Omental fat pad (tissue), 4 donors: ENCODE measurements at places on chromosomes 16 and 17. TPM values are rescaled to one million over a fixed set of nuclear protein-coding genes. Genes with fewer than 3 reads are reported as not detected.

ENPP7 gene
- not detected for total RNA-seq

DNASE1L2 gene
- total RNA-seq = not detected

DNA sequence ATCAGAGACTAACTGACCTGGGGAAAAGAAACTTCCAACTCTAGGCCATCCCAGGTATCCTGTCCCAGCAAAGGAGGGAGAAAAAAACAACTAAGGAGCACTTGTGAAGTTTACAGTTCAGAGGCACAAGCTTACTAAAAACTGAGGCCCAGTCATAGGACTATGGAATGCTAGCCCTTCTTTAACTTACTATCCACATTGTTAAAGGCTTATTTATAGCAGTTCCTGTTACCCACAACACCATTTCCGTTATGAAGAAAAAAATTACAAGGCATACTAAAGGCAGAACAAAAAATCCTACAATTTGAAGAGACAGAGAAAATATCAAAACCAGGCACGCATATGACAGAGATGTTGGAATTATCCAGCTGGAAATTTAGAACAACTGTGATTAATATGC is 159.1 kb downstream of the CDH11 start:
- DNase-seq = no peak

GRCh38 chr17:65293584-65294180 is 156.5 kb downstream of the RGS9 start:
- DNase-seq = no peak

NQO1 gene
- total RNA-seq = 150 TPM

HSPB9 gene
- not detected for total RNA-seq

DNA sequence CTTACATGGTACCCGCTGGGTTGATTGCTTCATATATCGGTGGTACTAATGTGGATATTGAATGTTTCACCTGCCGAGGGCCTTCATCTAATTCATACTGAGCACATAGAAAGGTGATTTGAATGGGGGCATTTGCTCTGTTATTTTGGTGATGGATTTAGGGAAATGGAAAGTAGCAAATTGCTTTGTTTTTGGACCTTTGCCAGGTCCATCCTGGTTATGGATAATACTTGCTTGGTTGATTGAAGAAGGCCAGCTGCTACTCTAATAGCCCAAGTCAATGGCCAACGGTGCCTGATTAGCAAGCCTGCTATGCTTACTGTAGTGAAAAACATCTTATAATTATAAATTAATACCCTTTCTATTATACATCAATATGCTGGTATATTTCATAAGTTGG is 253.6 kb downstream of the CDH13 start:
- DNase-seq = no peak

DNA sequence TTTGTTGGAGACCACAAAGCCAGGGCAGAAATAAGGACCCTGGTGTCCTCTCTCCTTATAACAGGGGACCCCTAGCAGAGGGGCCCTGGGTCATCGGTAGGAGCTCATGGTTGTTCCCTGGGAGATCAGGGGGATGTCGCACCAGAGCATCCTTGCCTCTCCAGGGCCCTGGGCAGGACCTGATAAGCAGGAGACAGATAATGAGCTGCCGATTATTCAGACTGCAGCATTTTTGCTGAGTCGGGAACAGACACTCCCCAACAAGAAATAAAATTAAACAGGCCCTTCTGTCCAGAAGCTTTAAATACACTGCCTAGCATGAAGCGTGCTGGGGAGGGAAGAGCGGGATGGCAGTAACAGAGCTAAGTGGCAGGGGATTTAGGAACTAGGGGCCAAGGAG is 15.4 kb upstream of the GFAP start:
- DNase-seq = no peak

ASPHD1 gene
- 4.0 TPM for total RNA-seq

DNA sequence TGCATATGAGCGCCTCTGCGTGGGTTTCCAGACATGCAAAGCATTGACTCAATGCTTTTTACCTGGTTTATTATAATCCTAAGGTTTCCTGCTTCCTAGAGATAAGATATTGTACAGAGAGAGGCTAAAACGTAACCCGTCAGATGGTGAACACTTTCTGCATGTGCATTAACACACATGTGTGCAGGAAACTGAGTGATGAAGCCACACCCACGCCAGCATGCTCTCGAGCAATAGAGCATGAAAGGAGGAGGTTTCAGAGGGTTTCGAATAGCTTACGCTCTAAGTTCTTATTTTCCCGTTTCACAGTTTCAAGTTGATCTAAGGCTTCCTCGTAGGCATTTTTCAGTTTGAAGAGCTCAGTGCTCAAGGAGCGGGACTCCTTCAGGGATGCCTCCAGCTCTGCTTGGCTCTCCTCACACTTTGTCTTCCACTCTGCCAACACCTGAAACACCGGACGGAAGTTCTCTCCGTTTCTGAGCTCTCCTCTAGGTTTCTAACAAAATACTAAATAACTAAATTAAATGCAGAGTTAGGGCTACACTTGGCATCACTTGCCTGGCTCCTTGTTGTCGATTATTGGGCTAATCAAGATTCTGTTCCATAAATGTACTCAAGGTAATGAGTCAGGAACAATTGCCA is 23.2 kb downstream of the MYH3 start:
- no peak for DNase-seq

NHERF2 gene
- total RNA-seq = 102 TPM

GRCh38 chr16:24140730-24141129 is 115.4 kb upstream of the CACNG3 start:
- DNase-seq = no peak

- DNase-seq = no peak
Measured at GRCh38 chr17:45277992-45278391, 16.1 kb upstream of the SPATA32 start.

DNA sequence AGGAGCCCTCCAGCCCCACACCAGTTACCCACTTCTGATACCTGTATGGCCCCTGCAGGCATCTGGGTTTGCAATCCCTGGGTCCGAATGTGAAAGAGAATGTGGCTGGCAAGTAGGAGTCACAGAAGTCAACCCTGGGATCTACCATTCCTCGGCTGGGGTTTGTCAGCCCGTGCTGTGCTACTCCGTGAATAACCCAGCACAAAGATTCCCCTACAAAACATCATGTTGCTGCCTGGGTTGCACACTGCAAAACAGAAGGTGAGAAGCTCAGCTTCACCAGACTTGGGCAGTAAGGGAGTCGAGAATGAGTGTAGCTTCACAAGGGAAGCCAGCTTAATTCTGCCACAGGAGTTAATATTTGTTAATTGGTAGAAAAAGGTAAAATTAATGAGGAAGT is 137.1 kb downstream of the ZFHX3 start:
- DNase-seq = no peak

- peak; percentile 55 for DNase-seq
Measured at GRCh38 chr17:76623271-76624146, 20.0 kb downstream of the ST6GALNAC1 start.

- no peak for DNase-seq
Measured at GRCh38 chr16:11412965-11413887, 68.0 kb downstream of the RMI2 start.

DNA sequence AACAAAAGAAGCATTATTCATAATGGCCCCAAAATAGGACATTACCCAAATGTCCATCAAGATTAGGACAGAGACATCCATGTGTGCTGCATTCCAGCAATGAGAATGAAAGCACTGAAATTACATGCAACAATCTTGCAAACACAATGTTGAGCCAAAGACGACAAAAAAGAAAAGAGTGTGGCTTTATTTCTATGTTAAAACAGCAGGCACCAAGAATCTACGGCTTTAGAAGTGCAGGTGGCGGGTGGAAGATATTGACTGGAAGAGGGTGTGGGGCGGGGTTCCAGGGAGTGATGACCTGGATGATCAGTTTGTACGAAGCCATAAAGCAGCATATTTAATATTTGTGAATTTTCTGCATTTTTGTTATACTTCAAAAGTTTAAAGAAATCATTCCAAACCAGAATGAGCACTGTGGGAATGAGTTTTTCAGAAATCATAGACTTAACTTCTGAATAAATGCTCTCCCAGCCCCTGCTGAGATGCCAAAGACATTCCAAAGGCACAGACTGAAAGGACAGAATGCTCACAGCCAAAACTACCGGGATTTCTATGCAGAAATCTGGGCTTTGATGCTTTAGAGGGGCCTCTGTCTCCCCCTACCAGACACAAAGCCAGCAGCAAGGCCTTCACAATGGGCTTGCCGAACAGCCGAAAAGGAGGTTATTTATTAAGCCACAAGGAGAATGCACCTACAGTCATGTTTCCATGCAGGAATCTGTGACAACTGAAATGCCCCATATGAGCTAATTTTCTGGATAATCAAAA is 361.6 kb downstream of the GRIN2A start:
- no peak for DNase-seq

DNA sequence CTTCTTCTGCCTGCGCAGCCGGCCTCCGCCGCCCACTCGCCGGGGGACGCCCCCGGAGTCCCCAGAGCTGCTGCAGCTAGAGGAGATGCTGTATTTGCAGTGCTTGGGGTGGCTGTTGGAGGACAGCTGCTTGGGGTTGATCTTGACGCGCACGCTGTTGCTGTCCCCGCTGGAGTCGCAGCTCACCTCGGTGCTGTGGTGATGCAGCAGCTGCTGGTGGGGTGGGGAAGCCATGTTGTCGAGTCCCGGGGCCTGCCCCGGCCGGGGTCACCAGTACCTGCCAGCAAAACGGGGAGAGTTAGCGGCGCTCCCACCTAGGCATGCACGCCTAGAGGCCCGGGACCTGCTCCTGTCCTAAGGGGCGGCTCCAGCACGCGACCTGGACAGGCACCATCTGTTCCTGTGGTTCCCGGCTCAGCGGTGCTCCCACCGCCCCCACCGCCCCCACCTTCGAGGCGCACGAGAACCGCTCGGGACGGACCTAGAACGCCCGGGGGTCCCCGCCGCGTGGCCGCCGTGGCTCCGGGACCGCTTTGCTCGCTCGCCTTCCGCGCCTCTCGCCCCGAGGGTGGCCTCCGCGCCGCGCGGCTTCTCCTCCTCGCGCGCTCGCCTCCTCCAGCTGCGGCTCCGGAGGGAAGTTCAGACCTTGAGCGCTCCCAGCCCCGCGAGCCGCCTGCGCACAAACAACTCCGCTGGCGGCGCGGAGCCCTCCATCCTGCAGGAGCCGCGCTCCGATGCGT is 863 bp downstream of the ADCY9 start:
- DNase-seq = no peak

DNA sequence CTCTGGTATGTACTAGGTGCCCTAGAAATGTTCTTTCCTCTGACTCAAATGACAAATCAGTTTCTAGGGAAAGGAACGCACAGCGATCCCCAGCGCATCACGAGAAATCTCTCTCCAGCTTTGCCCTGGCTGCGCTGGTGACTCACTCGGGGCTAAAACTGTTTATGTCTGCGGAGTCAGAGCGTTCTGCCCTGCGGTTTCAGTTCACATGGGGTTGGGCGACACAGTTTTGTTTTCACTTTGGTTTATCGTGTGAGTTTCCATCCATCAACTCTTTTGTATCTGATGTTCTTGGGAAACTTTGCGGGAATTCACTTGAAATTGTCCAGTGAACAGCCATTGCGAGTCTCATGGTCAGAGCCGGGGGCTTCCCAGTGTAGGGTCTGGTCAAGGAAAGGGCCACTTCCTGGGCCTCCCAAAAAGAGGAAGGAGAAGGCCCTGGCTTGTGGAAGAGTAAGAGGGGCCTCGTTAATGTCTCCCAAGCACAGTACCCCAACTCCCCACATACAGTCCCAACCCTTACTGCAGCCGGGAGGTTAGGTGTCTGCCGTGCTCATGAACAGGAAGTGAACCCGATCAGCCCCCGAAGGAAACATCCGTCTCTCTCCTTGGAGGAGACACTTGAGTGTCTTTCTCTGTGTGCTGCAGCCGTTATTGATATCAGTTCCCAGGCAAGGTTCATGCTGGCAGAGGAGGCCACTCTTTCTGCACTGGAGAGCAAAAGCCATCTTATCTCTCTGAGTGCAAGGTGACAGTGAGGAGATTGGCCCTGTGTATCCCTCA is 643.2 kb downstream of the WWOX start:
- no peak for DNase-seq

KRT9 gene
- not detected for total RNA-seq

DNA sequence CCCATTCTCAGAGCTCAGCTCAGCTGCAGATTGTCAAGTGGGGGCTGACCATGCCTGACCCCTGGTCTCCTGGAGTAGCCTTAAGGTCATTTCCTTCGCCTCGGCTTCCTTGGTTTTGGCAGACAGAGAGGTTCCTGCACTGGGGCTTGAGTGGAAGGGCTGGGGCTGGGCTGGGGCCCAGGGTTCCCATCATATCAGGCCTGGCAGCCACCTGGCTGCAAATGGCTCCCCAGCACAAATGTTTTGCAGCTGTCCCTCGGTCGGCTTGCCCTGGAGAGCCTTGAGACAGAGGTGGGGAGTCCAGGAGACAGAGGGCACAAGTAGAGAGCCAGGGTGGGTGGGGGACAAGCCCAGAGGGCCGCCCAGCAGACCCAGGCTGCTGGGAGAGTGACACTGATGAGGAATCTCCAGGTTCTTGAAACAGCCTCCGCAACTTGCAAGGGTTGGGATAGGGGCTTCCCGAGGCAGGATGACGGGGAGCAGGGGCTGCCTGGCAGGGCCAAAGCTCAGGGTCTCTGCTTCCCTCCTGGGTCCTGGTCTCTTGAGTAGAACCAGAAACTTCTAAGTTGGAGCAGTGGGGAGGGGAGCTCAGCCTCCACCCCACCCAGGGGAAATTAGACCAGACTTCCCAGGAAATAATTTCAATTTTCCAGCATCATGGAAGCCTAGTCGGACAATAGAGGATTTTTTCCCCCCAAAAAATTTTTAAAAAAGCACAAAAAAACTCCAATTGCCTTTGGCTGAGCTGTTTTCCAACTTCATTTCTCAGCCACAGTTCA is 19.3 kb downstream of the IGFBP4 start:
- DNase-seq = no peak

- peak; percentile 66 for DNase-seq
Measured at GRCh38 chr16:28935924-28936783, 4.4 kb downstream of the CD19 start.

TPSAB1 gene
- 27.1 TPM for total RNA-seq

DNA sequence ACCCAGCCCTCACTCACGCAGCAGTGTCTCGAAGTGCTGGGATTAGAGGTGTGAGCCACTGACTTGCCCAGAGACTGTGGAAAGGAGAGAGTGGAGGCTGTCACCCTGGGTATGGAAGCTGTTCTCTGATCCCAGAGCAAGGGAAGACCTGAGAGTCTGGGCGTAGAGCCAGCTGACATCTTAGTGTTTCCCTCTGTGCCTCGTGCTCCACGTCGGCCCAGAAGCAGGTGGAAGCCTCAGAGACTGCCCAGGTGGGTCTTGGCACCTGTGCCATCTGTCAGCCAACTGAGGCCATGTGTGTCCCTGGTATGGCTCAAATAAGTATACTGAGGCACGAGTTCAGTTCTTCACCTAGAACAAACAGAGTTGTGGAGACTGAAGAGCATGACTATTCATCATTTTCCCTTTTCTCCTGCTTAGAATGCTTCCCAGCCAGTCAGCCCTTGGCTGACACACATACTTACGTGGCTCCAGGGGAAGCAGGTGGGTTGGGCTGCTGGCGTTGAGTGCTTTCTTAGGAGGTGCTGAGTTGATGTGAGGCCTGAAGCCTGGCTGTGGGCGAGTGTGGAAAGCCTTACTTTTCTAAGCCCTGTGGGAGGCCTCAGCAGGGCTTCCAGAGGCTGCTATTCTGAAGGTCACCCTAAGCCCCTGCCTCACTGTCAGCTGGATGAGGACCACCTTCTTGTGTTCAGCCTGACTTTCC is 8.1 kb downstream of the CTRL start:
- no peak for DNase-seq

- DNase-seq = no peak
Measured at GRCh38 chr17:4725646-4726310, 5.5 kb upstream of the MED11 start.

GRCh38 chr16:80997139-80997798 is 9.4 kb downstream of the CMC2 start:
- DNase-seq = no peak
